ENCODE measurements at places on chromosomes 2 and 18.

DNA sequence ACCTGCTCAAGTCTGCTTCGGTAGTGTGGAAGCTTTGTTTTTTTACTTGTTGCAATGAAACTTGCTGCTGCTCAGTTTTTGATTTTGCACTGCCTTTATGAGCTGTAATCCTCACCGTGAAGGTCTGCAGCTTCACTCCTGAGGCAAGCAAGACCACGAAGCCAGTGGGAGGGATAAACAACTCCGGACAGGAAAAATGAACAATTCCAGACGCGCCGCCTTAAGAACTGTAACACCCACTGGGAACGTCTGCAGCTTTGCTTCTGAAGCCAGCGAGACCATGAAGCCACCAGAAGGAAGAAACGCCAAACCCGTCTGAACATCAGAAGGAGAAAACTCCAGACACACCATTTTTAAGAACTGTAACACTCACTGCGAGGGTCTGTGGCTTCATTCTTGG lies 245.7 kb upstream of the REG3G start:
- no peak for DNase-seq

GRCh38 chr2:220533485-220533884 lies 906.1 kb downstream of the SLC4A3 start:
- no peak for DNase-seq

GRCh38 chr2:85996591-85996990 lies 107.8 kb upstream of the ST3GAL5 start:
- peak; percentile 36 for DNase-seq

DNA sequence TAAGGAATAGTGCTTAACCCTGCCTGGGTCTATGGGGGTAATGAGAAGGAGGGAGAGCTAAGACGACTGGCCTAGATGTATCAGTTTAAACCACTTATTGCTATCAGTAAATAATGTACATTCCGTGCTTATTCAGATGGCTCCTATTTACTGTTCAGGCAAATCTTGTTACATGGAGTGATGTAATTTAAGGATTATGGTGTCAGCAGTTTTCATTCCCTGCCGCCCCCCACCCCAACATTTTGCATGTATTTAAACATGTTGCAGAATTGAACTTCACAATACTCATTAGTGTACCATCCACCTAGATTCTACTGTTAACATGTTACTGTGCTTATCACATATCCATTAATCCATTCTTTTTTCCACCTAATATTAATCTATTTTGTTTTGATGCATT lies 11.7 kb downstream of the AGPS start:
- no peak for DNase-seq

DNA sequence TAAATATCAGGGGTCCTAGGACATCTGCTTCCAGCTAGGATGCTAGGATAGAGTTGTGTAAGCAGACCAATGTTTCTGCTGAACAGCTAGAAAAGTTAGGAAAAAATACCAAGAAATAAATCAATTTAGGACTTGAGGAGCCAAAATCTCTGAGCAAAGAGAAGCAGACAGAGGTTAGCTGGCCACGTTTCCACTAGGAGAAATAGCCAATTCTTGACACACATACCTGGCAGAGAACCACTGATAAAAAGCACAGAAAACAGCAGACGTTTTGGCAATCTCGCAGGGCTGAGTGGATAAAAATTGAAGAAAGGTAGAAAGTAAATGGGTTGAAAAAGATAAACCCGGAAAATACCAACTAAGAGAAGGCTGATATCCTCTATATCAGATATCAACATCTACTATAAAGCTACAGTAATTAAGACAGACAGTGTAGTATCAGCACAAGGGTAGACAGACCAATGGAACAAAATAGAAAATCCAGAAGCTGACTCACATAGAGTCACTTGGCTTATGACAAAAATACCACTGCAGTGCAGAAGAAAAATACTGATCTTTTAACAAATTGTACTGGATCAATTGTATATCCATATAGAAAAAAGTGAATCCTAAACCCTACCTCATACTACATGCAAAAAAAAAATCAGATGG lies 306.1 kb upstream of the KLHL29 start:
- no peak for DNase-seq

- DNase-seq: peak; percentile 74
Observed at GRCh38 chr2:157325786-157326185, at the start of gene ERMN. Gene ERMN (minus strand): TSS chr2:157325824. CDS start chr2:157325642, 182 bp downstream.

DNA sequence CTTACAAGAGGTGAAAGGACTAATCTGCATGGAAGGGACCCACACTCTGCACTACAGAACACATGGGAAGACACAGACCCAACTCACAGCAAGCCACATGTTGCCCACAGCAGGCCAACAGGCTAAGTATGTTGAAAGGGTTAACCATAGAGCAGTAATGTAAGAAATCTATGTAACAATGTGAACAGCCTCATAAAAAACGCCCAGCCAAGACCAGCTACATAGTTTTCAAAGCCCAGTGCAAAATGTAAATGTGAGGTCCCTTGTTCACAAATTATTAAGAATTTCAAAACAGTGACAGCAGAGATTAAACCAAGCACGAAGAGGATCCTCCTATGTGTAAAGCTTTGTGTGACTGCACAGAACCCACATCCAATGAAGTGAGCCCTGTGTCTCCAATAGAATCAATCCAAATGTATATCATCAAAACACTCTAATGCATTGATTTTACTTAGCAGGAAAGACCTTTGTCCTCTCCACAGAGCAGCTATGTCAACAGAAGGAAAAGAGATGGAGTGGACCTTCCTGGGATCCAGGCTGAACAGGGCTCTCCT lies 210.1 kb downstream of the AGPS start:
- no peak for DNase-seq

- no peak for DNase-seq
Observed at GRCh38 chr2:64637931-64638330, 15.8 kb downstream of the SERTAD2 start.
